ENCODE measurements at places on chromosomes 12 and 14. TPM values are rescaled to one million over a fixed set of nuclear protein-coding genes. Genes with fewer than 3 reads are reported as not detected.

KRT6B gene
- total RNA-seq: 0.18 TPM

TMED10 gene
- 262 TPM for total RNA-seq

NT5DC3 gene
- total RNA-seq: 3.4 TPM

NEUROD4 gene
- total RNA-seq: not detected

SVOP gene
- not detected for total RNA-seq

LRR1 gene
- total RNA-seq: 9.1 TPM

SIRT4 gene
- 1.00 TPM for total RNA-seq

IFNG gene
- total RNA-seq: not detected

FOXA1 gene
- not detected for total RNA-seq

OTOGL gene
- 0.14 TPM for total RNA-seq

TSPAN9 gene
- total RNA-seq: 22.0 TPM

ANKS1B gene
- 0.43 TPM for total RNA-seq

SLC5A8 gene
- not detected for total RNA-seq

E2F7 gene
- 3.9 TPM for total RNA-seq

HOXC11 gene
- 0.14 TPM for total RNA-seq

NKX2-8 gene
- not detected for total RNA-seq

TTC9 gene
- total RNA-seq: under 0.01 TPM

ACVRL1 gene
- total RNA-seq: 19.8 TPM

PMCH gene
- not detected for total RNA-seq

DPPA3 gene
- not detected for total RNA-seq

SMCO2 gene
- total RNA-seq: 0.14 TPM

NTN4 gene
- 47.8 TPM for total RNA-seq

WSCD2 gene
- total RNA-seq: not detected

RIPK3 gene
- 2.5 TPM for total RNA-seq

CIROP gene
- under 0.01 TPM for total RNA-seq

FOXN4 gene
- total RNA-seq: not detected

KLRC4 gene
- not detected for total RNA-seq

KLRC2 gene
- not detected for total RNA-seq

MYH6 gene
- not detected for total RNA-seq

MRPL42 gene
- total RNA-seq: 57.5 TPM

TAS2R43 gene
- total RNA-seq: 1.3 TPM

PARP11 gene
- total RNA-seq: 3.7 TPM

HOXC9 gene
- 0.28 TPM for total RNA-seq

ADCY4 gene
- total RNA-seq: 5.3 TPM

IFNG-AS1 gene
- total RNA-seq: not detected

MTRFR gene
- 13.5 TPM for total RNA-seq

IPO4 gene
- 27.8 TPM for total RNA-seq

ABCC9 gene
- 10.7 TPM for total RNA-seq

METTL1 gene
- total RNA-seq: 9.1 TPM

PRH2 gene
- 0.18 TPM for total RNA-seq

FGD6 gene
- total RNA-seq: 6.2 TPM

ACTR6 gene
- 14.2 TPM for total RNA-seq

TMEM233 gene
- total RNA-seq: 0.14 TPM

ISM2 gene
- total RNA-seq: 0.14 TPM

TMEM132D gene
- not detected for total RNA-seq

ART4 gene
- total RNA-seq: under 0.01 TPM

SYCP3 gene
- total RNA-seq: 0.14 TPM

GPR68 gene
- 13.3 TPM for total RNA-seq

TAS2R20 gene
- total RNA-seq: 2.2 TPM

BHLHE41 gene
- 0.43 TPM for total RNA-seq

FAIM2 gene
- total RNA-seq: 5.5 TPM

OR4K13 gene
- not detected for total RNA-seq

LMO3 gene
- total RNA-seq: 10.8 TPM

SLCO1A2 gene
- not detected for total RNA-seq

LTBP2 gene
- 71.0 TPM for total RNA-seq

GLT1D1 gene
- not detected for total RNA-seq

Data from smooth muscle cell of bladder (primary cell).